NCI-H446 (cell line): ENCODE measurements at places on chromosomes 16 and 17.

- DNase-seq, result no peak
Observed at GRCh38 chr16:55563797-55564196, 2.7 kb upstream of the CAPNS2 start.

GRCh38 chr16:23496821-23497542 lies 13.3 kb downstream of the GGA2 start:
- no peak for DNase-seq

DNA sequence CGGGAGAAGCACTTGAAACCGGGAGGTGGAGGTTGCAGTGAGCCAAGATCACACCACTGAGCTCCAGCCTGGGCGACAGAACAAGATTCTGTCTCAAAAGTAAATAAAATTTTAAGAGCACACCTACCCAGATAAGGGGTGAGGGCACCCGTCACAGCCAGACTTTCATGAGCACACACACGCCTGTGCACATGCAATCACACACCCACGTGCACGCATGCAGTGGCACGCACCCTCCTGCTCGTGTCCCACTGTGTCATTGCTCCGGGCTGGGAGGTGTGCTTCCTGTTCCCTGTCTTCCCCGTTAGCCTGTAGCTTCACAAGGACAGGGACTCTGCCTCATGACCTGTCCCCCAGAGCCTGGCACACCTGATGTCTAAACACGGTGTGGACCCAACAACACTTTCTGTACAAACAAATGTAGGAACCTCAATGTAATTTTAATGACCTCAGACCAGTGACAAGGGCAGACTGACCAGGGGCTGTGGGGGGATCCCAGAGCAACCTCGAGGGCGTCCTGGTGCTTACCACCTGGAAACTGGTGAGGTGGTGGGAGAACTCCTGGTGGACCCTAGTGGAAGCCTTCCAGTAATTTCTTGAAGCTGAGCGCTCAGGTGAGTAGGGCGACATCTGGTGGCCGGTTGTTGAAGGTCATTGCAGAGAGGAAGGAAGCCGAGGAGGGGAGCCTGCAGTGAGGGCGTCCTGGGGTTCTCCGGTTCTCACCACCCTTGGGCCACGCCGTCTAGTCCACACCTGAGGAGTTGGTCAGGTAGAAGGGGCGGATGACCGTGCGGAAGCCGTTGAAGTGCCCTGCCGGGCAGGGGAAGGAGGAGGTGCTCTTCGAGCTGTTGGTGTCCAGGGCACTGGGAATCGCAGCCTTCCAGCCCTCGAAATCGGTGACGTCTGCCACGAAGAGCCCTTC lies 8.6 kb downstream of the LGALS3BP start:
- peak; percentile 74 for DNase-seq

- DNase-seq, result no peak
Observed at GRCh38 chr16:3698941-3699340, 18.4 kb downstream of the TRAP1 start.

DNA sequence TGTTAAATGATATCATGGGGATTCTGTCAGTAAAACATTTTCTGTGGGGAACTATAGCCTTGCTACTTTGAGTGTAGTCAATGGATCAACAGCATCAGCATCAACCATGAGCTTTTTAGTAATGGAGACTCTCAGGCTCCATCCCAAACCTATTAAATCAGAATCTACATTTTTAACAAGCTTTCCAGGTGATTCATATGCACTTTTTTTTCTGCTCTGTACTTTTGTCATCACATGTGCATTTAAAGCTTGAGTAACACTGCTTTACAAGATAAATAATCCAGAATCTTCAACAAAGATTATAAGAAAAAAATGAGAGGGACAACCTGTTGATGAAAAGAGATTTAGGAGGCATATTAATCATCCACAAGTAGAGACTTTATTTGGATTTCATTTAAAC lies 23.5 kb downstream of the NUP93 start:
- DNase-seq, result no peak

DNA sequence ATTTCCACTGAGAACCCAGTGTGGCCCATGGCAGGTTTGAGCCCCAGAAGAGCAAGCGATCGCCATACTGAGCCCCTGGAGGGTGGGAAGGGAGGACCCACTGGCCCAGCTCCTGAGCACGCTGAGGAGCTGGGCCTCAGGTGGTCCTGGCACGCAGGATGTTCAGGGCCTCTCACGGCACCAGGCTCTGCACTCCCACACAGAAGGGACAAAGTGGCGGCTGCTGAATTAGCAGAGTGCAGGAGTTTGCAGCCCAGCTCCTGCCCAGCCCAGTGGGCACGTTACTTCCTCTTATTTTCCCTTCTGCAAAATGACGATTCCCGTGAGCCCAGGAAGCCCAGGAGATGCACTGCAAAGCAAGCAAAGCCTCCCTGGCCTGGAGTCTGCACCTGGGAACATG lies 42.3 kb upstream of the MTSS2 start:
- DNase-seq, result no peak

- DNase-seq, result no peak
Observed at GRCh38 chr16:84648595-84649510, 542 bp downstream of the KLHL36 start.

DNA sequence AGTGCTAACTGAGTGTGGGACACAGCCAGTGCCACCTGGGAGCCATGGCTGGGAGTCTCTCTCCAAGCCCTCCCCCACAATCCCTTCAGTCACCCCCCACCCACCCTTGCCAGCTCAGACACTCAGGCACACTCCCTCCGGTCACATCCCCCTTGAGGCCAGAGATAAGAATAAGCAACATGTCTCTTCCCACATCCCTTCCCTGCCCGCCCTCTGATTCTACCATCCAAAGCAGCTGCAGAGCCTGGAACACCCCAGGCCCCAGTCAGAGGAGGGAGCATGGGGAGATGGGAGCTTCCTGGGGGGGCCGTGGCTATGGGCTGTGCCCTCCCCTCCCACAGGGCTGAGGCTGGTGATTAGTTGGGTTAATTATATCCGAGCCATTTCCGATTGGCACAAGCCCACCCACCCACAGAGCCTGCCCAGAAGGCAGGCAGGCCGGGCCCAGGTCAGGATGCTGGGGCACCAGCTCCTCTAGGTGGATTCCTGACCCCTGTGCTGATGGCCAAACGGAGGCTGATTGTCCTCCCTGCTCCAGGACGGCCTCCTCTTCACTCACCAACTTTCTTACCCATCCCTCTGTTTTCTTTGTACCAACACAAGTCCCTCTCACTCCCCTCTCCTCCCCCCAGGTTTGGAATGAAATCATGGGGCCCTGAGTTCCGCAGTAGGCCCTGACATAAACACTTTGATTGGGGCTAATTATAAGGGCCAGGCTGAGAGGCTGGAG lies 28.6 kb upstream of the MEIOC start:
- DNase-seq, result no peak

DNA sequence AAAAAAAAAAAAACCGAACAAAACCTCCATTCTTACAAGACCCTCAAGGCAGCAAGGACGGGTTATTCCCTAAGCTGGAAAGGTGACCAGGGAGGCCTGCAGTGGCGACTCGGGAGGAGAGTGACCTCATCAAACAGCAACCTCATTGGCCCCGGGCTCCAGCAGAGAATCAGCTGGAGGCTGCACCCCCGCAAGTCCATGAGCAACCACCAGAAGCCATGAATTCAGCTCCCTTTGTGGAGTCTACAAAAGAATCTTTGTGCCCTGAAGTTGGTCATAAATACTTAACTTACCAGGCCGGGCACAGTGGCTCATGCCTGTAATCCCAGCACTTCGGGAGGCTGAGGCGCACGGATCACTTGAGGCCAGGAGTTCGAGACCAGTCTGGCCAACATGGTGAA lies 80.9 kb upstream of the CREBBP start:
- no peak for DNase-seq

- DNase-seq, result no peak
Observed at GRCh38 chr16:59686405-59686804, 952.3 kb upstream of the GOT2 start.

GRCh38 chr16:1610899-1611632 lies 806 bp downstream of the IFT140 start:
- peak; percentile 30 for DNase-seq

GRCh38 chr17:49217651-49218413 lies 7.3 kb downstream of the ABI3 start:
- DNase-seq, result no peak

GRCh38 chr17:55201308-55201932 lies 63.3 kb upstream of the HLF start:
- no peak for DNase-seq

DNA sequence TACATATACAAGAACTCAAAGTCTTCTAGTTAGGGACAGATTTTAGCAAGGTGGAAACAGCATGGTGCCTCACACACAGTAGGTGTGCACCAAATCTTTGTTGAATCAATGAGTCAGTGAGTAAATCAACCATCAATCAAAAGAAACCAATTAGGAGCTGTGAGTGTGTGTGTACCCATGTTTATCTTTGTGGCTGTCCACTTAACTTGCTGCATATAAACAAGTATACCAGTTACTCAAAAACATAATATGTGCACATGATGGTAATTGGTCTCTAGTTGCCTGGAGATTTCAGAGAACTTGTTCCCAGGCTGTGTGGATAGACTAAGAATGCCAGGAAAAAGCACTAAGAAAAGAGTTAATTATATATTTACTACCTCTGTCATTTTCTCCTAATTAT lies 272.2 kb upstream of the CCL2 start:
- DNase-seq, result no peak

- no peak for DNase-seq
Observed at GRCh38 chr17:55149485-55149884, 115.3 kb upstream of the HLF start.

GRCh38 chr16:59042301-59042700 lies 308.2 kb upstream of the GOT2 start:
- DNase-seq, result no peak

DNA sequence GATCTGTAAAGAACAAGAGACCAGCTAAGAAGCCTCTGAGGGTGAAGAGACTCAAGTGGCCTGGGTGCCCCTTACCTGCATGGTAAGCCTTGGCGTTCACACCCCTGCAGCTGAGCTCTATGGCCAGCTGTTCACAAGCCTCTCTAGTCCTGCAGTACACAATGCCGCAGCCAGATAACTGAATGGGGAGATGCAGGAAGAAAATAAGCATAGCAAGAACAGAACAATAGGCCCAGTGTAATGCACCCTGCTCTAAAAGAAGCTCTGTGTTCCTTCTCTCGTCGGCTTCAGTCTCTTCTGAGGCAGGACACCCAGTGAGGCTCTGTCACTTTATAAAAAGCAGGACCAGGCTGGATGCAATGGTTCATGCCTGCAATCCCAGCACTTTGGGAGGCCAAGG lies 5.4 kb downstream of the RECQL5 start:
- DNase-seq, result no peak

DNA sequence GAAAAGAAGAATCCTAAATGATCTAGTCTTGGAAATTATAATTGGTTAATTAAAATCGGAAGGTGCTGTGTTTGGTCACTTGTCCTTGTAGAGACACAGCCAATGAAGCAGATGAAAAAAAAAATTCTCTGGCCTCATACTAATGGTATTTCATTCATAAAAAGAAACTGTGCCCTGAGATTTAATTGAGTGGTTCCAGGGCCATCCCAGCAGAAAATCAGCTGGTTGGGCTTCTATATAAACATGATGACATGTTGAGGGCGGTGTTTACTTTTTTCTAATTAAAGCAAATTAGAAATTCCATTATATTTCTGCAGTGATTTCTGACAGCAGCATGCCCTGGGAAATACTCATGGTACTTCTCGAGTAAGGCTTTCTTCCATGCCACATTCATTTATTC lies 191.9 kb upstream of the KCNJ16 start:
- DNase-seq, result no peak

DNA sequence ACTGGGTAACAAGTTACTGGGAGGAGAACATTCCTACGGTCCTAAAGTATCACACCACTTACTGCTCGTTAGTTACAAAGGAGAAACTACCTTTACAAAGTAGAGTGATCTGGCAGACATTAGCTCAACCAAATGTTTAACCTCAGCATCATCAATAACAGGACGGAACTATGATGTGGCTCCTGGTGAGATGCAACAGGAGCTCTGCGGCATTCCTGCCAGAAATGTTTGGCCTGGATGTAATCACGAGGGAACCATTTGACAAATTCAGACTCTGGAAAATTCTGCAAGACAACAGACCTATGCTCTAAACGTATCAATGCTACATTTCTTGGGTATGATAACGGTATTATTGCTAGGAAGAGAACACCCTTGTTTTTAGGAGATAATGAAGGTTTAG lies 80.4 kb downstream of the MRM3 start:
- DNase-seq, result no peak

DNA sequence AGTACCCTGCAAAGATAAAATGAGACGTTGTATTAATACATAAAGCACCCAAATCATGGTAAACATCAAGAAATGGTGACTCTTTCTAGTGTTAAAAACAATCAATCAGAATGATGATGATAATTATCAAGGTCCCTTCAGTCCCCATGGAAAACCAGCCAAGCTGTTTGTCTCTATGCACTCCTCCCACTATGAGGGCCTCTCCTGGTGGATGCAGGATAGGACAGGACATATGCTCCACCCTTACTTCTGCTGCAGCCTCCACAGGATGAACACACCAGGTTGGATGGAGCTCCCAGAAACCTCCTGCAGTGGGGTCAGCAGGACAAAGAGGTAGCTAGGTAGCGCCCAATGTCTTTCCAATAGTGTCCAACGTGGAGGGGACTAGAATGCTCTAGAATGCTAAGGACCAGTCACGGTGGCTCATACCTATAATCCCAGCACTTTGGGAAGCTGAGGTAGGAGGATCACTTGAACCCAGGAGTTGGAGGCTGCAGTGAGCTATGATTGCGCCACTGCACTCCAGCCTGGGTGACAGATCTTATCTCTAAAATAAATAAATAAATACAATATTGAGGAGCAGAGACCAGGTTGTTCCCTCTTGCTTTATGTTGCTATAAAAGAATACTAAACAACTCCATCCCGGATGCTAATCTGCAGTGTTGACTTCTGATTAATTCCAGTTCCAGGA lies 9.9 kb upstream of the KDM8 start:
- no peak for DNase-seq

DNA sequence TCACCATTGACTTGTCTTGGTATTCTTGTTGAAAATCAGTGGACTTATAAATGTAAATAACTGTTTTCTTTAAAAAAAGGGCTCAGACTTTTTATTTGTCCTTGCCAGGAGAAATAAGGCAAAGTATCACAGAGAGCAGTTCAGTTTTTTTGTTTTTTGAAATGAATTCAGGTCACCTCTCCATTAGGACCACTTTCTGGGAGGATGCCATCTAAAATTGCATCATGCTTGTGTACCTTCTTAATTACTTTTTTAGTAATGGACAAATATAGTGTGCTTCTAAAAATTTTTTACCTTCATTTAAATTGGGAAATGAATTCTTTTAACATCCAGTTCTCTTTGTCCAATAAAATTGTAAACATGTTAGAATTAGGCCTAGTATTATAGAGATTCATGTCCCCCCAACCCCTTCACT lies 210.0 kb downstream of the BCAS3 start:
- DNase-seq, result no peak
